ENCODE measurements at places on chromosomes 12 and 14.

- no peak for DNase-seq
These were observed 17.7 kb downstream of the SLC25A29 start for GRCh38 chr14:100288382-100289185.

GRCh38 chr14:96901227-96901626 lies 104.0 kb downstream of the VRK1 start:
- no peak for DNase-seq

DNA sequence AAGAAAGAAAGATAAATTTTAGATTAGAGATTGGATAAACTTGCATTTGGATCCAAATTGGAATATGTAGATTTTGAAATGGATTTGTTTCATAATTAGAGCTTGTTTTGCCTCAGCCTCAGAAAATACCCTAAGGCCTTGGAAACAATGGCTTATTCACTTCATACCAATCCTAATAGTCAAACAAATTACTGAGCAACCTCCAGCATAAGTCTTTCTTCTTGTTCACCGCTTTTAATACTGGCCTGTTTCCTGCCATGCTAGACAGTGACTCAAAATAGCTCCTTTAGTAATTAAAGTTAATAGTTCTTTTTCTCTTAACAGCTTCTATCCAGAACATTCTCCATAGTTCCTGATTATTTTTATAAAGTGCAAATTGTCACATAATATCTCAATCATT lies 110.9 kb upstream of the DNM1L start:
- no peak for DNase-seq

GRCh38 chr12:132256646-132257045 lies 72.7 kb downstream of the GALNT9 start:
- no peak for DNase-seq

DNA sequence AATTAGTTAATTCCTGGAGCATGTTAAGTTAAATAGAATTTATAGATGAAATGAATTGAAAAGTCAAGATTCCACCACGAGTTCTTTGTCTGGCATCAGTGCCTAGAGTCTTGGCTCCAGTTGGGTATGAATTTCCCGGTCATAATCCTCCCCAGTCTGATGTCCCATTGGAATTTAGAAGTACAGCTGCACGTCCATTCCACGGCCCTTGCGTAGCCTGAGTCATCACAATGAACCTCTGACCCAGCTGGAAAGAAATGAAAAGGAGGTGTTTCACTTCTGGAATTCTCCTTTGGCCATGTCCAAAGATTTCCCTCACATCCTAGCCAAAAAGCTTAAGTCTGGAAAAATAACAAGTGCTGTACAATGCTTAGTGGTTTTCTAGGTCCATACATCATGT lies 122.7 kb downstream of the KICS2 start:
- no peak for DNase-seq

GRCh38 chr12:64058541-64059265 lies 163.4 kb downstream of the KICS2 start:
- no peak for DNase-seq

- DNase-seq, result no peak
These were observed 1.5 kb upstream of the OTX2 start for GRCh38 chr14:56811593-56812363.

- DNase-seq, result no peak
These were observed 379.8 kb upstream of the PRICKLE1 start for GRCh38 chr12:42969355-42969754.
